ENCODE measurements at places on chromosomes 5 and 9.

GRCh38 chr5:41097642-41098041 is 26.5 kb upstream of the MROH2B start:
- no peak for DNase-seq

- no peak for DNase-seq
Measured at GRCh38 chr9:20319641-20320337, 302.5 kb downstream of the MLLT3 start.

- no peak for DNase-seq
Measured at GRCh38 chr5:151679421-151680155, 7.1 kb downstream of the SPARC start.

GRCh38 chr5:119354537-119355243 is 1.1 kb upstream of the TNFAIP8 start:
- no peak for DNase-seq

GRCh38 chr5:150541895-150542294 is 34.0 kb downstream of the NDST1 start:
- no peak for DNase-seq

DNA sequence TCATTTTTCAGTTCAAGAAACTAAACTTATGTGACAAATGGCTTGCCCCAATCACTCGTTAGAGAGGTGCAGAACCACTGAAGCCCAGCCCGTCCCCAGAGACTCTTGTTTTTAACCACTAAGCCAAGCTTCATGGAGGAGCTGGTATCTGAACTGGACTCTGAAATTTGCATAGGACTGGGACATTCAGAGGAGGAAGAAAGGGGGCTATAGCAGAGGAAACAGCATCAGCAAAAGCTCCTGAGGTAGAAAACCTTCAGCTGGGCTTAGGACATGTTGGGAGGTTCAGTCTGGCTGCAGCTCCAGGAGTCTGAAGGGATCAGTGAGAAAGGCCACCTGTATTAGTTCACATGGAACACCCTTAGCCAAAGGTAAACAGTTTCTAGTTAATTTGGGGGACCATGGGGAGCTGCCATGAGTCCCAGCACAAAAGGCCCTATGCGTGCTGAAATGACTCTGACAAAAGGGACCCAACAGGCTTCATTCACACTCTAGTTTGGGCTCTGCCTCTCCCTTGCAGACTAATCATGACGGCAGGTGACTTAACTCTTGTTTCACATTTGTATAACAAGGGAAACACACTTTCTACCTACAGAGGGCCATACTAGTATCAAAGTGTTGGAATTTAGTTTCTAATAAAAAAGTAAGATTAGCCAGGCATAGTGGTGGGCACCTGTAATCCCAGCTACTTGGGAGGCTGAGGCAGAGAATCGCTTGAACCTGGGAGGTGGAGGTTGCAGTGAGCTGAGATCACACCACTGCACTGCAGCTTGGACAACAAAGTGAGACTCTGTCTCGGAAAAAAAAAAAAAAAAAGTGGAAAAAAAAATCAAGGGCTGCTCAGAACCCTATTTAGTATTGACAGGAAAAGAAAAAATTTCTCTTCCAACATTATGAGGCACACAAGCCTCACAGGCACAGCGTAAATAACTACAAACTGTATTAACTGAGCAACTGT is 10.2 kb downstream of the FBXO10 start:
- DNase-seq, result peak; percentile 61

DNA sequence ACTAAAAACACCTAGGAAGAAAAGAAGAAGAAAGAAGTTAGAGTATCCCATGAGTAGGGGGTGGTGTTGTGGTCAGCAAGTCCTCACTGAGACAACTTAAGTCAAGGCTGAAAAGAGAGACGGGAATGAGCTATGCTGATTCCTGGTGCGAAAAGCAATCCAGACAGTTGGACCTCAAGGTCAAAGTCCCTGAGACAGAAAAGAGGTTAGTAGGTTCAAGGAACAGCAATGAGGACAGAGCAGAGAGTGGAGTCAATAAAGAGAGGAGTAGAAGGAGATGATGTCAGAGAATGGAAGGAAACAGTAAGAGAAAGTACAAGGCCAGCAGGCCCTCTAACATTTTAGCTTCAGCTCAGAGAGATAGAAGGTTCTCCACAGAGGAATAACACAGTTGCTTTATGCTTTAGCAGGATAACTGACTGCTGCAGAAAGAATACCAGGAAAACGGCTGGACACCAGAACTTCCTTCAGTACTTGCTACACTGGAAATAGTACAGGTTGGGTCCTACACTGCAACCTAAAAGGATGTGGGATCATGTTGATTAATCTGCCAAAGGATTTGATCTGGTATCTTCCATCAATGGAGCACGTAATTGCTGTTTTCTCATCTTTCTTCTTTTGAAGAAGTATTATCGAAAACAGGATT is 43.6 kb downstream of the GNAQ start:
- DNase-seq, result no peak

- DNase-seq, result no peak
Measured at GRCh38 chr9:130226112-130226511, 39.4 kb upstream of the HMCN2 start.

GRCh38 chr5:124260921-124261515 is 485.4 kb downstream of the ZNF608 start:
- no peak for DNase-seq

GRCh38 chr5:65009207-65009606 is 240.5 kb downstream of the CWC27 start:
- DNase-seq, result no peak

DNA sequence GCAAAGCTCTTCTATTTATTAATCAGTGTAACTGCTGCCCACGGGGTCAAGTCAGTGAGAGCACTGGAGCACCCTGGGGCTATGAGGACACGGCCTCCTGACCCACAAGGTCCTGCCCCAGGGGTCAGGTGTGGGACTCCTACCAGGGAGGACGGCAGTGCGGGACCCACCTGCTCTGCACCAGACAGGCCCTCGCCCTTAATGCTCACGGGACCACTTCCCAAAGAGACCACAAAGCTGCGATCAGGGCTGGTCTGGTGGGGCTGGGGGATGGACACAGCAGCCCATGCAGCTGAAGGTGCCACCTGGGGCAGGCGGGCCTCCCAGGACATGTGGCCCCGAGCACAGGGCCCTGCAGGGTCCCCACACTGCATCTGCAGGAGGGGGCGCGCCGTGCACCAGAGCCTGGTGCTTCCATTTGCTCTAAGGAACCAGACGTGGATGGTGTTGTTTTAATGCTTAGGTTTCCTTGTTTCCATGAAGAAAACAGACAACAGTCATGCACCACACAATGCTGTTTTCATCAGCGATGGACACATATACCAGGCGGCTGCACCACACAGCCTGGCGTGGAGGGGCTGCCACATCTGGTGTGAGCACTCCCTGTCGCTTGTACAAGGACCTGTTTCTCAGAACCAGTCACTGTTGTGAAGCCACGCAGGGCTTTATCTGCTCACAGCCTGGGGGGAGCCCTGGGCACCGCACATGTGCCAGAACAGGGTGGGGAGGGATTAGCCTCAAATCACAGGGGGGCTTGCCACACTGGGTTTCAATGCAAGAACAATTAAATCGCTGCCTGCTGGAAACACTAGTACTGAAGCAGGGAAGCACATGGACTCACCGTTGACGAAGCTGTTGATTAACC is 22.6 kb downstream of the CLPTM1L start:
- no peak for DNase-seq

GRCh38 chr5:60718166-60718892 is 18.4 kb upstream of the DEPDC1B start:
- DNase-seq, result no peak

DNA sequence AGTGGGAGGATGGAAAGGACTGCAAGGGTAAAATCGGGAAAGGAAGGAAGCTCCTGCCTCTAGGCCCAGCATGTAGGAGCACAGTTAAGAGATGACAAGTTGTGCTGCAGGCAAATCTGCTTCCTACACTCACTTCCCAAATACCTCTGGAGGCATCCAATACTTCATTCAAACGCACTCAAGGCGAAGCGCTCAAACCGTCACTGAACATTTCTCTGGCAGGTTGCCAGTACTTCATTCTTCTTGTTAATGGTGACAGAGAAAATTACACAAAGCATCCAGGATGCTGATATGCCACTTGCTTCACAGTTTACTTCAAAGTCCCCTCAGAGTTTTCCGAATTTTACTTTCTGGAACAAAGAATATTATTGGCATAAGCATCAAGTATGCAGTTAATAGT is 59.8 kb downstream of the NREP start:
- no peak for DNase-seq

GRCh38 chr5:58794875-58795274 is 212.0 kb downstream of the RAB3C start:
- DNase-seq, result no peak

GRCh38 chr5:77912721-77913120 is 136.6 kb upstream of the TBCA start:
- DNase-seq, result no peak

- no peak for DNase-seq
Measured at GRCh38 chr5:135593886-135594285, 15.1 kb upstream of the CXCL14 start.

DNA sequence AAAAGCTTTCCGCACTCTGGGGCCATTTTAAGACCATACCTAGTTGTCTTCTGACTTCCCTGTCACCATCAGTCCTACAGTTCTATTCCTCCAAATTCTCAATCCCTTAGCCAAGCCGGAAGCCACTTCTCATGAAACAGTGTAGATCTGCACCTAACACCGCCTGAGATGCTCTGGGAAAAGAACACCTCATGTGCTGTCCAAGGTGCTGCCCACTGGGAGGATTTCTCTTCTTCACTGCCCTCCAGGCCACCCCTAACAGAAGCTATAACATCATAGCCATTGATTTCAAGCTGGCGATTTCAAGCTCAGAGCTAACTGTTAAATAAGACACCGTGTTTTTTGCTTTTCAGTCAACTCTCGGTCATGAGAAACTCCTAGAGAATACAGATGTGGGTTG is 559.3 kb downstream of the CCDC171 start:
- no peak for DNase-seq

GRCh38 chr5:56588636-56589480 is 226.5 kb upstream of the MAP3K1 start:
- peak; percentile 84 for DNase-seq

GRCh38 chr5:64285188-64286130 is 119.8 kb downstream of the RNF180 start:
- DNase-seq, result no peak

- DNase-seq, result peak; percentile 16
Measured at GRCh38 chr5:72244862-72245371, 75.1 kb downstream of the MRPS27 start.

GRCh38 chr9:72477930-72478518 is 43.4 kb upstream of the TMC1 start:
- peak; percentile 45 for DNase-seq

GRCh38 chr9:100589582-100589981 is 11.7 kb downstream of the CAVIN4 start:
- DNase-seq, result no peak

DNA sequence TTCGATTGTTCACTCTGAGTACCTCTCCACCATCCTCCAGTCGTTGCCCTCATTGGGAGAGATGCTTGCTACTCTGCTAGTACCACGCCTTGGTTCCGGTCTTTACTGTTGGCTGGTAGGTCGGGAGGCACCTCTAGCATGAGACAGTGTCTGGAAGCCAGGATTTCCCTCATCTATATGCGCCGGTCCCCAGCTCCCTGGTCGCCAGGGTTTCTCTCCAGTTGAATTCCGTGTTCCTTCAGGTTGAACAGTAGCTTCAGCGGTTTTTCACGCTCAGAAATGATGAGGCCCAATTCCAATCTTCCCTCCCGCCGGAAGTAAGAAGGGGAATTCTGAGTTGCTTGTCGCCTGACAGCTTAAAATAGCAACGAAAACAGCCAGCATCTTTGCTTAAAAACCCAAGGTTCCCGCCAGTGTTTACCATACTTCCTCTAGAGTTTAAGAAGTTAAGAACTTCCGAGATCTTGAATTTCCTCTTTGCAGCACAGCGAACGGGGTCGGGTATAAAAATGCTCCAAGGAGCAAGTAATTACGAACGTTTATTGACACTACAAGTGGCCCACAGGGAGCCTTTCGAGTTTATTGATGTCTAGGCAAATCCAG is 1.3 kb upstream of the ST8SIA4 start:
- peak; percentile 28 for DNase-seq

- no peak for DNase-seq
Measured at GRCh38 chr5:31981361-31981945, 192.7 kb downstream of the GOLPH3 start.

GRCh38 chr9:136852664-136853595 is 784 bp downstream of the MAMDC4 start:
- DNase-seq, result no peak

- DNase-seq, result no peak
Measured at GRCh38 chr5:132828846-132829494, 1.5 kb downstream of the SHROOM1 start.

GRCh38 chr5:137667341-137667740 is 68.5 kb downstream of the KLHL3 start:
- DNase-seq, result no peak

GRCh38 chr9:116238776-116239340 is 85.3 kb downstream of the PAPPA start:
- DNase-seq, result no peak
